ENCODE measurements at places on chromosomes 7 and 10. TPM values are rescaled to one million over a fixed set of nuclear protein-coding genes. Genes with fewer than 3 reads are reported as not detected.

- peak; percentile 63 for DNase-seq
Measured at GRCh38 chr7:157568770-157569584, 232.2 kb downstream of the DNAJB6 start.

GRCh38 chr7:27921081-27921836 lies 181.3 kb downstream of the TAX1BP1 start:
- no peak for DNase-seq

Gene SNCG
- 5.5 TPM for total RNA-seq

DNA sequence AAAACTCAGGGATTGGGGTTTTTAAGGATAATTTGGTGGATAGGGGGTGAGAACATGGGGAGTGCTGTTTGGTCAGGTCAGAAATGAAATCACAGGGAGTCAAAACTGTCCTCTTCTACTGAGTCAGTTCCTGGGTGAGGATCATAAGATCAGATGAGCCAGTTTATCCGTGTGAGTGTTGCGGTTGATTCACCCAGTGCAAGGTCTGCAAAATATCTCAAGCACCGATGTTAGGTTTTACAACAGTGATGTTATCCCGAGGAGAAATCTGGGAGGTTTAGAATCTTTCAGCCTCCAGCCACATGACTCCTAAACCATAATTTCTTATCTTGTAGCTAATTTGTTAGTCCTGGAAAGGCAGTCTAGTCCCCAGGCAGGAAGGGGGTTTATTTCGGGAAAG lies 31.7 kb upstream of the AGR2 start:
- DNase-seq: no peak

DNA sequence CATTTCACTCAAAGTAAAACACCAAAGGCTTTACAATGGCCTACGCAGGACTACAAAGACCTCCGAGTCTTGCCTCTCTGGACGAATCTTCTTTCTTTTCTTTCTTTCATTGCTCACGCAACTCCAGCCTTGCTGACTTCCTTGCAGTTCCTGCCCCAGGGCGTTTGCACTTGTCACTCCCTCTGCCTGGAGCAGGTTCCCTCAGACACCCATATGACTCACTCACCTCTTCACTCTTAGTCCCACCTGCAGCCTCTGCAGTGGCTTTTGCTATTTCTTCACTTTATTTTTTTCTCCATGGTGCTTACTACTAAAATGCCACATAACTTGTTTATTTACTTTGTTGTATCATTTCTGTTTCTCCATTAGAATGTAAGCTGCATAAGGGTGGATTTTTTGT lies 33.1 kb downstream of the GHRHR start:
- DNase-seq: no peak
